ENCODE measurements at places on chromosomes 5 and 9.

DNA sequence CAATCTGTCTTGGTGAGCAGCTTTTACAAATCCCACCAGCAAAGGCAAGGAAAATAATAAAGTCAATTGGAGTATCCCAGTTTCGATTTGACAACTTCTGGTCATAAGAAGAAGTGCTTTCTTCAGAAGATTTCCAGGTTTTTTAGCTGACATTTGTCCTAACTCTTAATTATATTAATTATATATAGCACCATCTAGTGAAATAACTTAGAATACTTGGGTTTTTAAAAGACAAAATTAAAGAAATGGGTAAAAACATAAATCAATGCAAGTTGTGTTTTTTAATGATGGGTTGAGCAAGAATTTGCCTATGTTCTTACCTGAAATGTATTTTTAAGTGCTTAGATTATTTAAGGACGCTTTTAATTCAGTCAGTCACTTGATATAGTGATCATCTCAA is 421.8 kb downstream of the ACTL7B start:
- no peak for DNase-seq

GRCh38 chr9:99660191-99660636 is 161.5 kb upstream of the NR4A3 start:
- no peak for DNase-seq

GRCh38 chr5:176171171-176171760 is 67.0 kb upstream of the SIMC1 start:
- no peak for DNase-seq

DNA sequence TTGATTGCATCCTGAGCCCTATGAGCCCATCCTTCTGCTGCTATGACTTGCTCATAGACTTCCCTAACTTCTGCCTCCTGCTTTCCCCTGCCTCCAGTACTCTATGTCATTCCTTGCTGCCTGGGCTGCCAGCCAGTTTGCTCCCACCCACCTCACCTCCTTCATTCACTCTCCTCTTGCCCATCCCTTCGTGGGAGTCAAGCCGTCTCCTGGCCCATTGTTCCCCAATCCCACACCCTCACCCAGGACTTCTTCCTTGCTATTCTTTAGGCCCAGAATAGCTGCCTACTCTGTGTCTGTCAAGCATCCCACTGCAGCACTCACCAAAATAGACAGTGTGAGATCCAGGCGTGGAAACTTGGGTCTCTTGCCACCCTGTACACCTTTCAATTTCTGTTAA is 131.0 kb downstream of the RASGRF2 start:
- DNase-seq = no peak

GRCh38 chr5:15034379-15034778 is 162.8 kb upstream of the ANKH start:
- no peak for DNase-seq

- DNase-seq = no peak
Observed at GRCh38 chr5:59661311-59661710, 232.2 kb downstream of the PDE4D start.

DNA sequence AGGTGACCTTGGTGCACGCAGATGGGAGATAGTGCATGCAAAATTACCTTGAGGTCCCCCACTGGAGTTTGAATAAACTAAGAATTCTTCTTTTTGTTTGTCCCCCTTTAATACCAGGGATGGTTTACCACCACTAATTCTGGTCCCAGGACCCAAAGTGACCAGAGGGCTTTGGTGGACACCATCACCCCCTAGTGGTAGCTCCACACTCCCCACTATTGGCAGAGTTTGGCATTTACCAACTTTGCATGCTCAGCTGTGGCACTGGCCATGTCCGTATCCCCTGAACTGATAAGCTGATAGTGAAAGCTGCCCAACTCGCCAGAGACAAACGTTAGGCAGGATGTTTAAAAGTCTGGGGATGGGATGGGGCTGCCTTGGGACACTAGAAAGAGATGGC is 3.3 kb downstream of the ASTN2 start:
- DNase-seq = no peak

- no peak for DNase-seq
Observed at GRCh38 chr9:75186767-75187380, 98.6 kb downstream of the OSTF1 start.

- DNase-seq = peak; percentile 67
Observed at GRCh38 chr5:158976035-158976434, 123.7 kb downstream of the EBF1 start.

DNA sequence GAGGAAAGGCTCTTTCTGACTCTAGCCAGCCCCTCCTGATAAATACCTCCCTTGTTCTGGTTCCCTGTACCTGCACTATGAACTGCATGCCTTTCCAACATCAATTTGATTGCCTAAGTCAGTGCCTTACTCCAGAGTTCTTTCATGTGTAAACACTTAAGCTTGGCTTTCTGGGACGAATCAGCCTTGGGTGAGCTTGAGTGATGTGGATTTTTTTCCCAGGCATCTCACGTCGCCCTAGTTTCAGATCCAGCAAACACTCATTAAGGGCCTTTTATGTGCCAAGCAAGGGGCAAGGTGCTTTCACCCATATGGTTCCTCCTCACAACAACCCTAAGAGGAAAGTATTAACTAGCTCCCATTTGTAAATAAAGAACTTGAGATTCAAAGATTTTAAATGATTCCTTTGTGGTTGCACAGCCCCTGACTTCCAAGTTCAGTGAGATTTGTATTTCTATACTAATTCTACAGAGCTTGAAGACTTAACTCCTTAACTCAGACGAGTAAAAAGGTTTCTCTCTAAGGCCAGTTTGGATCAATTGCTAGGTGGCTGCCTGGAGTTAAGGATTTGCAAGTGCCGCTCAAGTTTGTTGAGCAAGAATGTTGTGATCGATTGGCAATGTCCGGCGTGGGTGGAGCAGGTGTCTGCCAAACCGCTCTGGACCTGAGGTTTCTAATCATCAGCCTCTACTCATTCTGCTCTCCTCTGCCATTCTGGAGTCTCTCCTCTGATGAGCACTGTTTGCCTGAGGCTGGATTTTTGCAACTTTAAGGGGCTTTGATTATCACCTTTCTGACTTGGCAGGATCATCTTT is 20.2 kb upstream of the TJP2 start:
- DNase-seq = no peak

DNA sequence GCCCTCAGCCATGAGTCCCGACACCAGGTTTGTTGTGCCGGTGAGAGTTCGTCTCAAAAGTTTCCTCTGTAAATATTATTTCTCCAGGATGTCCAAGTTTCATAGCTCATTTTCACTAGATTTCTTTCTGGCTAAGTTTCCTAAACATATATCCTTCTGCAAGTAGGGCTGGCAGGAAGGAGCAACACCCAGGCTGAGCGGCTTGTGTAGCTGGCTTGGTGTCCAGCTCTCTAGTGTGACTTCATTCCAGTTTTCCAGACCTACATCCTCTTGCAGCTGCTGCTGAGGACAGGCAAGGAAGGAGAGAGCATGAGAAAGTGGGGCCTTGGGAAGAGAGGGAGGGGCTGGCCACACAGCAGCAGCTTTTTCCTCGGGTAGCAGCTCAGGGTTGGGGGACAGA is 80.3 kb downstream of the FGF1 start:
- no peak for DNase-seq

- no peak for DNase-seq
Observed at GRCh38 chr9:79237861-79238260, 333.9 kb upstream of the TLE4 start.

DNA sequence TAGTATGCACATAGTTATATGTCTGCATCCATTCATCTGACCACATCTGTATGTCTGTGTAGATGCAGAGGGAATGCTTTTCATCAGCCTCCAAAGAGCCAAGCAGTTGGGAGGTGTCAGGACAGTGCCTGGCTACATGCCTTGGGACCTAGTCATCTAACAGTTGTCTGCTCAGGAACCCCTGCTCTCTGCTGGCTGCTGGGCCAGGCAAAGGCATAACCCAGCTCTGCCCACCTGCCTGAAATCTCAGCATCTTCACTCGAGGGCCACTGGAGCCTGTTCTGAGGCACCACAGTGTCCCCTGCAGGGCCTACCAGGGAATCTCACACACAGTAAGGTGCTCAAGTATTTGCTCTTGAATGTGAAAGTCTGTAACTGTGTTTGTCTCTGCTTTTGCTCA is 3.7 kb downstream of the C9orf50 start:
- DNase-seq = no peak
